ENCODE measurements at places on chromosomes 3 and 15.

- no peak for DNase-seq
Observed at GRCh38 chr3:32956750-32957570, 5.5 kb downstream of the CCR4 start.

- no peak for DNase-seq
Observed at GRCh38 chr15:90946538-90946937, 8.1 kb upstream of the RCCD1 start.

DNA sequence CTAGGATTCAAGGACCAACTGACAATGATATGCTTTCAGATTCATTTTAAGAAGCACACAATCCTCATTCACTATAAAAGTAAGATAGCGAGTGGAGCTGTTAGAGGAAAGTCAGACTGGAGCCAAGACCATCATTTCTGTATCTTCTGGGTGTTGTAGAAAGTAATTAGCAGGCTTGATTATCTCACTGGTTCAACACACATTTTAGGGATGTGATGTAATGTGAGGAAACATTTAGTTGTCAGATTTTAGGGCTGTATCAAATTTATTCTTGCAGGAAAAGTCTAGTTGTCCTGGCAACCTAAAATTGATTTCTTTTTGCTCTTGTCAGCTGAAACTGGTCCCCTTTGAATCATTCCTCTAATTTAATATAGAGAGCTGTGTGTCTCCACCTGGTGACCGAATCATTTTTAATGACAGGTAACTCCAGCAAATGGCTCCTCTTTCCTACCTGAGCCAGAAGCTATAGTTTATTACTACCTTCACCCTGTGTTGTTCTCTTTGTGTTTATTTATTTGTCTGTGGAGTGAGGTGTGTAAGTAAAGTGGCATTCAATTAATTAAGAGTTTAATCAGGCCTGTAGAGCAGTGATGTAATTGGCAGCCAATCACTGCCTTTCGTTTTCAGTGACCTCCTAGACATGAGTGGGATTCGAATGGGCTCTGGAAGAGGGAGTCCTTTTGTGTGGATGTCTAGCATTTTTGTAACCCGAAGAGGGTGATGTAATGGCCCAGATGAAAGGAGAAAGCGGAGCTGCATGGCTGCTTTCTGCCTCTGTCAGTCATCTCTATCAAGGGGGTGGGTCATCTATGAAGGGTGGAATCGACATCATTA, 125.8 kb downstream of the LPP start:
- no peak for DNase-seq

GRCh38 chr3:33358172-33358781, 81.0 kb downstream of the FBXL2 start:
- no peak for DNase-seq

- DNase-seq: no peak
Observed at GRCh38 chr15:96058103-96058851, 272.2 kb upstream of the NR2F2 start.

DNA sequence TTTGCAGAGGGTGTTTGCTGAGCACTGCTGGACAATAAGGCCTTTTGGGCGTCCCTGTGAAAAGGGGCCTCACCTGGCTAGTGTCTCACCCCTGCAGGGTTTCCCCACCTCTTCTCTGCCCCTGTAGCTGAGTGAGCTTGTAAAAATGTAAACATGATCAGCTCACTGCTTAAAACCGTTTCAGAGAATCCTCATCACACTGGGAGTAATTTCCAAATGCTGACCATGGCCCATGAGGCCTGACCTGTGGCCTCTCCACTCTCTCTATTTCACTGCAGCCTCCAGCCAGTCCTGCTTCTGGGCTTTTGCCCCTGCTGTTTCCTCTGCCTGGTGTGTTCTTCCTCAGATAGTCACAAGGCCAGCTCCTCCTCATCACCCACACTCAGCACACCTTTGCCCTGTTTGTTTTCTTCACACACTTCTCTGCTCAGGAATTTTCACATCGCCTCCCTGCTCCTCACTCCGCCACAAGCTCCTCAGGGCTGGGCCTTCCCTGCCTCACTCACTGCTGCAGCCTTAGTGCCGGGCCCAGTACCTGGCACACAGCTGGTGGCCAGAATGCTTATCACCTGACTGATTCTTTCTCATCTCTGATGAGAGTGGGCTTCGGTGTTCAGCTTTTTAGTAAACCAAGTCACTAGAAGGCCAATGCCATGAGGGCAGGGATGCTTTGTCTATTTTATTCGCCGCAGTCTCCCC, 79.3 kb upstream of the SEC13 start:
- no peak for DNase-seq

DNA sequence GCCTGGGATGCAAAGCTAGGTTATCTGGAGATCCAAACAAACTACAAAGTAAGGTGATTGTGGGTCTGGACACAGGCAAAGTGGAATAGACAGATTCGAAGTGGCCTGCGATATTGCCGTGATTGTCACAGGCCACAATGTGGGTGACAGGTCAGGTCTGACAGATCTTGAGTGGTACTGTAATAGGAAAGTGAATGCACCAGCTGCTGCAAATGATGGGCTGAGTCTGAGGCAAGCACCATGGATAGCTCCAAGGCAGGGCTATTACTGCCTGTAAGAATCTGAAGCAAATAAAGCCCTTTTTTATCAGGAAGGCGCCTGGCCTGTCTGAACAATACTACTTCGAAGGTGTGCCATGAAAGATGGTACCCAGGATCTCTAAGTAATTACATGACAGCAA, 10.0 kb downstream of the ARMC8 start:
- no peak for DNase-seq

DNA sequence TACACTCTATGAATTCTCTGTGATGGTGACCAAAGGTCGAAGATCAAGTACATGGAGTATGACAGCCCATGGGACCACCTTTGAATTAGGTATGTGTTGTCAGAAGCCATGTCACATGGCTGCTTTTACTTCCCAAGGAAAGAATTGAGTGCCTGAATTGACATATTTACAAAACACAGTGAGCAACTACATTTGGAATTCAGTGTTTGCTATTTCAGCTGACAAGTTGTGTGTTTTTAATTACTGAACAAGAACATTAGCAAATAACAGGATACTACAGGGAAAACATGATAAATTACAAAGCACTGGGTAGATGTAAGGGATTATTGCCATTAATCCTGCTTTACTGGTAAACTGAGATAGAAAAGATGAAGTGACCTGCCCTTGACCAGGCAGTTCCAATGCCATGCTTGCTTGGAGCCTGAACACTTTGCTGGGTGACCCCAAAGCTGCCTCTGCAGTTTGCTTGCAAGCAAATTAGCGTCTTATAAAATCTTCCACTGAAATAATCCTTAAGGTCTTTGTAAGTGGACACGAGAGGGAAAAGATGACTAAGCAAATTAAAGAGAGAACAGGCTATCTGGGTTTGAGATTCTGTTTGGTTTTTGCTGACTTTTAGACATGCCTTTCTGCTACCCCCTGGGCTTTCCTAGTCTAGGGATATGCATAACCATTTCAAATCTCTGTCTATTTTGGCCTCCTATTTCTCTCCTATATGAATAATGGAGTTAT, 98.2 kb downstream of the HCN4 start:
- no peak for DNase-seq

- no peak for DNase-seq
Observed at GRCh38 chr3:40035177-40035576, 225.8 kb downstream of the MYRIP start.

DNA sequence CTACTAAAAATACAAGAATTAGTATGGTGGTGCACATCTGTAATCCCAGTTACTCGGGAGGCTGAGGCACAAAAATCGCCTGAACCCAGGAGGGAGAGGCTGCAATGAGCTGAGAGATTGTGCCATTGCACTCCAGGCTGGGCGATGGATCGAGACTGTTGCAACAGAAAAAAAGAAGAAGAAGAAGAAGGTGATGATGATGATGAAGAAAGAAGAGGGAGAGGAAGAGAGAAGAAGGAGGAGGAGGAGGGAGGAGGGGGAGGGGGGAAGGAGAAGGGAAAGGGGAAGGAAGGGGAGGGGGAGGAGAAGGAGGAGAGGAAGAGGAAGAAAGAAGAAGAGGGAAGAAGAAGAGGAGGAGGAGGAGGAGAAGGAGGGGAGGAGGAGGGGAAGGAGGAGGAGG, 33.2 kb upstream of the ZNF710 start:
- no peak for DNase-seq

- no peak for DNase-seq
Observed at GRCh38 chr3:29764603-29765254, 483.9 kb downstream of the RBMS3 start.

DNA sequence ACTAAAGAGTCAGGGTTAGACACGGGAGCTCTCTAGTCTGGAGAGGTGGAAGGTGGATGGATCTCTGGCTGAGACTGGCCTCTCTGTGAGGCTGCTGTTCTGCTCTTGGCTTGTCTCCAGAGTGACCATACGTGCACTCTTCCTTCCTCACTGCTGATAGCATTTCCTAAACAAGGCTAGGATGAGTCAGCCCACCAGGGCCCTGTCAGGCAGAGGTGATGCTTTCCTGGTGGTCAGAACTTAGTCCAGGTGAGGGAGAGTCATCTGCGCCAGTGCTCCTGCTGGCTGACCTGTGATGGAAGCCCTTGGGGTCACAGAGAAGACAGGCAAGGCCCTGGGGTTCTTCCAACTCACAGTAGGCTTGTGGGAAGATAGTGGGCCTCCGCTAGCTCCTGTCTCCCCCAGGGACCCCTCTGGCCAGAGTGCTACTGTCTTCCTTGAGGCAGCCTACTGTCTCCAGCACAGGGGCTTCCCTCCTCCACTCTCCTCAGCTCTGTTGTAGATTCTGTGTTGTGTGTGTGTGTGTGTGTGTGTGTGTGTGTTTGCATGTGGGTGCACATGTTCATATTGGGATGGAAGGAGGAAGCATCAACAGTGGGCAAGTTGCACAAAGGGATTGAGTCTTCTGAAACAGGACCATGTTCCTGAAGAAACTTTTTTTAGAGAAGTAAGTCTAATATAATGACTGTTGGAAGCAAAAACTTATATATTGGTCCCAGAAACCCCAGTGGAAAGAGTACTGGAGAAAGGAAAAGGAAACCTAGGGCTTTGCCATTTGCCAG, 16.5 kb downstream of the ALPK3 start:
- DNase-seq: no peak

DNA sequence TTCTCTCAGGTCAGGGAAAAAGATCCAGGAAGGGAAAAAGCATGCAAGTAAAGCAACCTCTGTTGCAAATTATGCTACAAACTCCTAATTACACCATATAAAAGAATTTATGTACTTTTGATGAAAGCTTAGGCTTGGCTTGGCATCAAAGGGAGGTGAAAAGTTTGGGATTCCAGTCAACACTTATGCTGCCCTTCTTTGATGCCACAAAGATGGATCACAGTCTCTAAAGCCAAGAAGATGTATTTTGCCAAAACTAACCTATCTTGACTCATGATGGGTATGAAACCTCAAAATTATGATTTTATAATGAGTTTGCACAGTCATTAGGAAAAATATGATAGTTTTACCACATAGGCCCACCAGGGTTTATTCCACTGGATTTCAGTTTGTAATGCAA, 101.0 kb upstream of the CCDC80 start:
- DNase-seq: no peak

DNA sequence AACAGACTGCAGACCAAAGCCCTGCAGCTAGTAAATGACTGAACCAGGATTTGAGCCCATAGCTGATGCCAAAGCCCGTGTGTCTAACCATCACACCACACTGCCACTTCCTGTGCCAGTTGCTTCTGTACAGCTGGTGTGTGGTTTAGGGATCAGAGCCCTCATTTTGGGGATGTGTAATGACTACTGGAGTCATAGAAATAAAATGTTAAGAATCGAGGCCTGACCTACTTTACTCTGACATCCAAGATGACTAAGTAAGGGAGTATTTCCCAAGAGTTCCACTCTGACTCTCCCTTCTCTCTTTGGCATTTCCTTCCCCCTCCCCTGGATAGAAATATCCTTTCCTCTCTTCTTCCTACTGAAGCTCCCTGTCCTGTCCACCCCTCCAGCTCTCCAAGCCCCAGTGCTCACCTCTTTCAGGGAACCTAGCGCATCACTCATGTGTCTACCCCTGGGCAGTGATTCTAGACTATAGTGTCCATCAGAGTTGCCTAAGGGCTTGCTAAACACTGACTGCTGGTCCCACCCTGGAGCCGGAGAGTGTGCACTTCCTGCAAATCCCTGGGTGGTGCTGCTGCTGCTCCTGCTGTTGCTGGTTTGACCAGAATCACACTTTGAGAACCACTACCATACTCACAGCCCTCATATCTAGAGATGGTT, 53.8 kb downstream of the MGLL start:
- no peak for DNase-seq

GRCh38 chr3:76554707-76555106, 485.2 kb upstream of the ROBO2 start:
- no peak for DNase-seq

- DNase-seq: no peak
Observed at GRCh38 chr3:190229632-190230424, 92.4 kb downstream of the CLDN1 start.

DNA sequence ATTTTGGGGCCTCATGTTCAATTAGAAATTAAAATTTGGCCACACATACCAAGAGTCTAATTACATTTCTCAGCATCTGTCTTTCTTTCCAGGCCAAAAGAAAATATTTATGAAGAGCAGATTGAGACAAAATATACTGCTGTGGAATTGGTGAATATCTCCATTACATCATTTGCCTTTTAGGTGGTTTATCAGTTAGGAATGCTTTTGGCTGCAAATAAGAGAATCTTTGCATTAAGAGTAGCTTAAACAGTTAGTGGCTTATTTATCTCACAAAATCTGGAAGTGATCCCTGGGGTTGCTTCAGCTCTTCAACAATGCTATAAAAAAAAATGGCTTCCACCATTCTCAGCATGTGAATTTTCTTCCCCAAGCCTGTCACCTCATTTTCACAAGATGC, 308.7 kb downstream of the MAGI1 start:
- DNase-seq: no peak

- DNase-seq: no peak
Observed at GRCh38 chr3:160105907-160106584, 117.4 kb downstream of the IL12A start.

GRCh38 chr3:1251282-1252060, 158.6 kb downstream of the CNTN6 start:
- DNase-seq: no peak

DNA sequence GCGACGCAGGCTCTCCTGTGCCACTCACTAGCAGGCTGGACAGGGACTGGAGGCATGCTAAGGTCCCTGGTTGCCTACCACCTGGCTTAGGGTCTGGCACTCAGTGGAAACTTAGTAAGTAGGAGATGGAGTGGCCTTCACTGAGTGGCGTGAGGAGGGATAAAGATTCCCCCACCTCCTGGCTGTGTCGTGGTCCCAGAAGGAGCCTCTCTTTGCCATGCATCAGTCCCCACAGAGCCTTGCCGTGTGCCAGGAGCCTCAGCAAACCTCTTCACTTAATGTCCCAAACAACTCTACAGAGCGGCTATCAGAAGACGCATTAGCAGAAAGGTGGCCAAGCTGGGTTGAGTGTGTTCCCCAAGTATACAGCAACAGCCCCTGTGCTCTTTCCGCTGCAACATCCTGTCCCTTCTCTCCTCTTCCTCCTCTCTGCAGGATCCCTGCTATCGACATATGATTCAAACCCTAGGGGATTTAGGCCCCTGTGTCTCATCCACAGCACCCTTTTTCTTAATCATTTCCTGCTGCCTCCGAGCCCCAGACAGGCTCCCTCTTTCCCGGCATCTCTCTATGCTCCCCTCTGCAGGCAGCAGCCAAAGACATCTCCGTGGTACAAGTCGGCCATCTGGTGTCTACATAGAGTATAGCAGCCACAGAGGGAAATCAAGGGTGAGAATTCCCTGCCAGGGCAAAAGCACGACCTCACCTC, 66.7 kb downstream of the SLC6A1 start:
- DNase-seq: peak; percentile 76

All from H1 (cell line).